Colonic mucosa (tissue), 4 donors: ENCODE measurements at places on chromosomes 6 and 20. TPM values are rescaled to one million over a fixed set of nuclear protein-coding genes. Genes with fewer than 3 reads are reported as not detected.
A peak's percentile ranks its signal among the peaks of the same experiment; 100 is the strongest.

Gene RNF146
- 24.3 TPM for total RNA-seq

Gene EGFL8
- 10.4 TPM for total RNA-seq

Gene SALL4
- 0.13 TPM for total RNA-seq

Gene SLC17A3
- total RNA-seq: not detected

DNA sequence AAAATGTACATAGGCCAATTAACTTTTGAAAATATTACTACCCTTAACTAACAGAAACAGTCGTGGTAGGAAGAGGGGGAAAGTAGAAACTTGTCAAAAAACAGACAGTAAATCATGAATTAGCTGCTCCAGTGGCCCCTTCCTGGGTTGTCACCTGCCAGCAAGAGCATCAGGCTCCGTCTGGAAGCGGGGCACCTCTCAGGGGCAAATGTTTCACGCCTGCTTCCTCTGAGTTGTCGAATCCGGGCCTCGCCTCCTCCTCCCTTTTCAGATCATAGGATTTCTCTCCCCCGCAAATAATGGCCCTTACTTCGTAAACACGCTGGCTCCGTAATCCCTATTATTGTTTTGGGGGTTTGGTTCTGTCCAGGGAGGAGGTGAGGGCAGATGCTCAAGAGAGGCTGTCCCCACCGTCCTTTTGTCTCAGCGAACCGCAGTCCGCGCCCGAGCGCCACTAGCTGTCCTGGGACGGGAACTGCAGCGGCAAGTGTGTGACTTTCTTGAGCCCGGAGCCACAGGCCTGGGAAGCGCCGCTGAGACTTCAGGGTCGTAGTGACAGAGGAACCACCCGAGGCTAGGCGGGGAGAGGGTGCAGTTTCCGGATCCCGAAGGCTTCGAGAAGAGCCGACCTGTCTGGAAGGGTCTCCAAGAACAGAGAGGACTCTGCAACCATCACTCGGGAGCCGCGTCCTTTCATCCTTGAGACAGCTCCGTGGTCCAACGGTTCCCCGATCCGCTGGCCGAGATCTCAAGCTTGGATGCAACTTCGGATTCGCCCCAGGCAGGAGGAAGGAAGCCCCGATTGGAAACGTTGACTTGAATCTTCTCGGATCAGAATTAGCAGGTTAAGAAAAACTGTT, 214.5 kb upstream of the ZNF184 start:
- peak; percentile 86 for DNase-seq

- DNase-seq: peak; percentile 77
These were observed 60.9 kb downstream of the COL9A1 start for GRCh38 chr6:70241991-70242420.

DNA sequence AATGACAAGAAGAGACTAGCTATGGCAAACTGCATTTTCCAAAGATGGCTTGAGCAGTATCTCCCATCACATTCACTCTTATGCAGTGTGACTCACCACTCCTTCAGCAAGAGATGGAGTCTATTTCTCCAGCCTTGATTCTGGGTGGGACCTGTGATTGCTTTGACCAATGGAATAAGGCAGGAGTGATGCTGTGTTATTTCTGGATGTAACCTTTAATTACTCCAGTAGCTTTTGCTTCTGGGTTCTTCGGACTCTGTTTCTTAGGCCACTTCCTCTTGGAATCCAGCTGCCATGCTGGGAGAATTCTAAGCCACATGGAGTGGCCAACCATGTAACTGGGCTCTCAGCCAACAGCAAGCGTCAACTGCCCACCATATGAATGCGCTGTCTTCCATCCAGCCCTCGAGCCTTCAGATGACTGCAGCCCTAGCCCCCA, 50.7 kb downstream of the TGM2 start:
- no peak for DNase-seq

- DNase-seq: no peak
These were observed 20.1 kb downstream of the ACOT13 start for GRCh38 chr6:24686946-24687345.

GRCh38 chr6:155510879-155511278, 55.2 kb upstream of the NOX3 start:
- DNase-seq: no peak

GRCh38 chr20:47455133-47456040, 46.3 kb upstream of the NCOA3 start:
- no peak for DNase-seq

DNA sequence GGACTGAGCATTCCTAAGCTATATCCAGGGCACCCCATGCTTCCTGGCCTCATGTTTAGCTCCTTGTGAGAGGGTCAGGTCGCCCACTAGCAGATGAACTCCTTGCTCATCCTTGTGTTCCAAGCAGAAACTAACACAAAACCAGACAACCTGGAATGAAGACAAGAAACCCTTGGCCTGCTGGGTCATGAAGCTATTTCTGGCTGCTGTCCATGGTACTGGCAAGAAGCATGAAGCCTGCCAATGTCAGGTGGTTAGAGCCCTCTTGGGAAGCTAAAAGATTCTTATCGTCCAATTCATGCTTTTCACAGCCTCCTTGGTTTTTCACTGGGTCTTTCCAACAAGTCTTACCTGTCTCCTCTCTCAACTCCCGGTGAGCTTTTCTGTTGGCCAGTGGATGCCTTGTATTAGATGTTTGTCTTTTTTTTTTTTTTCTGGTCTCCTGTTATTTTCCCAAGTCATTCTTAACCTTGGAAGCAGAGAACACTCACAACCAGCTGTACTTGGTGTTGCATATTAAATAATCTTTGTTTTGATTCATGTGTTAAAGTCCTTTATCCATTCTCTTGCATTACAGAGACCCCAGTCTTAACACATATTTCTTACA, 180.3 kb downstream of the ANKRD60 start:
- DNase-seq: no peak

GRCh38 chr20:49534255-49534712, 33.7 kb downstream of the PTGIS start:
- DNase-seq: peak; percentile 56

GRCh38 chr6:158697811-158698210, 48.0 kb downstream of the SYTL3 start:
- DNase-seq: no peak

GRCh38 chr6:148973538-148974208, 226.8 kb downstream of the UST start:
- DNase-seq: no peak

- DNase-seq: no peak
These were observed 5.3 kb downstream of the GHRH start for GRCh38 chr20:37256286-37256685.

DNA sequence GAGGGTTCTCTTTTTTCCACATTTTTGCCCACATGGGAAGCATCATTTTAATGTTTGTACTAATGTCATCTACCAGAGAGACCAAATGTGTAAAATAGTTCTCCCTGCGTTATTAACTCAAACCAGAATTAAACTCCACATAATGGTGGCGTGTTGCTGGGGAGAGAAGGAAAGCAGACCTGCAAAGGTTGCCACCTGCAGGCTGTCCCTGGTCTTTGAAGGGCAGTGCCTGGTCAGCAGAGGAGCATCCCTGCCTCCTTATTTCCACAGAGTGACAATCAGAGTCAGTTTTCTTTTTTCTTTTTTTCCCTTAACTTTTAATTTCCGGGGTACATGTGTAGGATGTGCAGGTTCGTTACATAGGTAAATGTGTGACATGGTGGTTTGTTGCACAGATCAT, 214.5 kb downstream of the TBX18 start:
- no peak for DNase-seq

- DNase-seq: no peak
These were observed 176.1 kb downstream of the MBOAT1 start for GRCh38 chr6:20036141-20036677.
